Endothelial cell of umbilical vein (primary cell): ENCODE measurements at places on chromosomes 7 and 10. TPM values are rescaled to one million over a fixed set of nuclear protein-coding genes. Genes with fewer than 3 reads are reported as not detected.

EIF3B gene
- total RNA-seq = 198 and 207 TPM in 2 replicates

CFAP46 gene
- 0.75 and 1.1 TPM in 2 replicates for total RNA-seq

PNLIPRP3 gene
- total RNA-seq = not detected in 2 replicates

C10orf90 gene
- not detected in 2 replicates for total RNA-seq

EGFR gene
- total RNA-seq = 4.1 and 5.0 TPM in 2 replicates

GRCh38 chr10:31090894-31091607 lies 59.4 kb upstream of the ZNF438 start:
- DNase-seq = no peak

DNA sequence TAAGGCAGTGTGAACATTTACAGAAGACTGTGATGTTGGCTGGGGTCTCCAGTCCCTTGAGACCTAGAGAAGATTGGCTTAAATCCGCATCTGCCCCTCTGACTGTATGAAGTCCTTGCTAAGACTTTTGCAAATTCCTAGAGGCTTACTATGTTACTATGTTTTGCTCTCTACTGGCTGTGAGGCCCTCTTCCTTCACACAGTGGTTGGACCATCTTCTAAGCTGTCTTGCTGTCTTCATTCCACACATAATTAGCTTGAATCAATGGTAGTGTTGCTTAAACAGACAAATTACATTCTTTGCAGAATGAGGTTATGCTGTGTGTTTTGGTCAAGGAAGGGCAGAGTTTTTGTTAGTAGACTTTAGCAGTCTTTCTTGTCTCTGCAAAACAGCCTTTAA lies 658.0 kb downstream of the TYW1 start:
- DNase-seq = no peak

- DNase-seq = no peak
Observed at GRCh38 chr10:106336874-106337273, 827.6 kb downstream of the SORCS1 start.

- DNase-seq = no peak
Observed at GRCh38 chr10:73264423-73264822, 12.0 kb upstream of the MRPS16 start.

DNA sequence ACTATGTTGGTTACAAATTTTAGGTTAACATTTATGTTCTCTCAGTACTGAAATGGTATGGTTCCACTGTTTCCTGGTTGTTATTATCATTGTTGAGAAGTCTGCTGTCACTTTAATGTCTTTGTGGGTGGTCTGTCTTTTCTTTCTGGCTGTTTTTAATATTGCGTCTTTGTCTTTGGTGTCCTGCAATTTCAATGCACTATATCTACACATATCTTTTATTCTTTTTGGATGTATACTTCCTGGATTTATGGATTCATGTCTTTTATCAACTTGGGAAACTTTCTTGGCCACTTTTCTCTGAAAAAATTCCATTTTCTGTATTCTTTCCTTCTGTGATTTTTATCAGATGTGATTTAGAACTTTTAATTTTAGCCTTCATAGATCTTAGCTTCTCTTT lies 250.2 kb downstream of the BUB3 start:
- DNase-seq = no peak

DNA sequence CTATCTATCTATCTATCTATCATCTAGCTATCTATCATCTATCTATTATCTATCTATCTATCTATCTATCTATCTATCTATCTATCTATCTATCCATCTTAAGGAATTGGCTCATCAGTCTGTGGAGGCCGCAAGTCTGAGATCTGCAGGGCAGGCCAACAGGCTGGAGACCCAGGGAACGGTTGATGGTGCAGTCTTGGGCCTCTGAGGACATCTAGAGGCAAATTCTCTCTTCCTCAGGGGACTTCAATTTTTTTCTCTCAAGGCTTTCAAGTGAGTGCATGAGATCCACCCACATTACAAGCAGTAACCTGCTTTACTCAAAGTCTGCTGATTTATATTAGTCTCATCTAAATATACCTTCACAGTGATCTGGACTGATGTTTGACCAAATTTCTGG lies 197.0 kb downstream of the GLRX3 start:
- DNase-seq = no peak

DNA sequence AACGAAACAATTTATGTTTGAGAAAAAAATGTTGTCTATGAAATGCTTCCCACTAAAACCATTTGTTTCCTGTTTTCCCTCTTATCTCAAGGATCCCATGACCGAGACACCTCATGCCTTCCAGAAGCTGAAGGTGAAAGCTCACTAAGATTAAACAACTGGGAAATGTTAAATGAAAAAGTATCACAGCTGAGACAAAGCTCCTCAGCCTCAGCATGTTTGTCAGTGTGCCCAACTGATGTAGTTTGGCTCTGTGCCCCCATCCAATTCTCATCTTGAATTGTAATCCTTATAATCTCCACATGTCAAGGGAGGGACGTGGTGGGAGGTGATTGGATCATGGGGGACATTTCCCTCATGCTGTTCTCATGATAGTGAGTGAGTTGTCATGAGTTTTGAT lies 327.3 kb downstream of the HTR7 start:
- DNase-seq = peak; percentile 58

- no peak for DNase-seq
Observed at GRCh38 chr10:34075254-34075926, 739.7 kb downstream of the PARD3 start.

- DNase-seq = no peak
Observed at GRCh38 chr7:147674705-147675104, 915.9 kb upstream of the C7orf33 start.

- DNase-seq = peak; percentile 69
Observed at GRCh38 chr10:92699518-92700381, 10.0 kb downstream of the HHEX start.
